Mucosa of descending colon (tissue), 3 donors: ENCODE measurements at places on chromosomes 12 and 14. TPM values are rescaled to one million over a fixed set of nuclear protein-coding genes. Genes with fewer than 3 reads are reported as not detected.

KRT6B gene
- not detected for total RNA-seq

HIF1A gene
- 66.9 TPM for total RNA-seq

CLEC4A gene
- 1.0 TPM for total RNA-seq

DCN gene
- total RNA-seq = 315 TPM

- DNase-seq = no peak
Observed at GRCh38 chr12:132847363-132848356, 19.0 kb upstream of the GOLGA3 start.

DNA sequence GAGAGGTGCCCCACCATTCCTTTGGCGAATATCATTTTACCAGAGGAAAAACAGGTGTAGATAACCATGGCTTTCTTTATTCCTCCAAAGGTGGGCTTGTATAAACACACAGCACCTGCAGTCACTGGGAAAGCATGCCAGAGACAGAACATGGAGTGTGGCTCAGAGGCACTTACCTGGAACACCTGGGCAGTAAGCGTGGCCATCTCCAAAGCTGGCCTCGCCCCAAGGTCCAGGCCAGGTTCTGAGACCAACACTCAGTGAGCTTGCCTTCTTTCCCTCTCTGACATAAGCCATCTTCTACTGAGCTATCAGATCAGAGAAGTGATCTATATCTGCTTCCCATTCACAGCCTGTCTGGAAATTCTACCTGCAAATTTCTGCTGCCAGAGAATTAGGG lies 70.5 kb downstream of the NUAK1 start:
- DNase-seq = no peak

DNA sequence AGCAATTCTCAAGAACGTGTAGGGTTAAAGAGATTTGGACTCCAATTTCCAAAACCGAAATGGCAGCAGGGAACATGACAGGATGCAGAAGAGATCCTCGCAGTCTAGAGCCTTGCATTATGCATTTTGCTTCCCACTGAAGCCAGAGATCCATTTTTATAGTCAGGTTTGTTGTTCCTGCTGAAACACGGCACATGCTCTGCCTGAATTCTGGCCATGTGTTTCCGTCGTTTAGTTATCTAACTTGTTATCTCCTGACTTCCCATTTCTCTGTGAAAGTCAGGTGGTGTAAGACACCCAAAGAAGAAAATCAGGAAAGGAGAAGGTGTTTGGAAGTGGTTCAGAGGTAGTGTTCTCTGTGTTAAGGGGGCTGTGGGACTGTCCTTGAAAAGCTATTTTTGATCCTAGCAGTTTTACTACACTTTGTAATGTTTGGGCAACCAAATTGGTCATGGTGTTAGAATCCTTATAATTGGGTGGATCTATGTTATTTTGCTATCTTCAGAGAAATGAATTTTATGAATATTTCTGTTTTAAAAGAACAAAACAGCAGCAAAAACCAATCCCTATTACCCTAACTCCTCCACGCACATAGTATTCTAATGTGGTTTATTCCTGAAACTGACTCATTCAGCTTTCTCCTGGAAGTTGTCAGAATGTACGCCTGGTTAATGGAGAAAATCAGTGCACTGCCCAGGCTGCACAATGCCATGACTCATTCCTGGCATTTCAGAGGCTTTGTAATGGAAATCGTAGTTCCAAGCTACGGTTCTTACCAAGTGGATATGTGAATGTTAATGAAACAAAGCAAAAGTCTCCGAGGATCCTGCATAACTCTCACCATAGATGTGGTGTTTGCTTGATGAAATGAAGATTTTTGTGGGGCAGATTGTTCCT lies 110.1 kb downstream of the SAMD4A start:
- DNase-seq = no peak

DNA sequence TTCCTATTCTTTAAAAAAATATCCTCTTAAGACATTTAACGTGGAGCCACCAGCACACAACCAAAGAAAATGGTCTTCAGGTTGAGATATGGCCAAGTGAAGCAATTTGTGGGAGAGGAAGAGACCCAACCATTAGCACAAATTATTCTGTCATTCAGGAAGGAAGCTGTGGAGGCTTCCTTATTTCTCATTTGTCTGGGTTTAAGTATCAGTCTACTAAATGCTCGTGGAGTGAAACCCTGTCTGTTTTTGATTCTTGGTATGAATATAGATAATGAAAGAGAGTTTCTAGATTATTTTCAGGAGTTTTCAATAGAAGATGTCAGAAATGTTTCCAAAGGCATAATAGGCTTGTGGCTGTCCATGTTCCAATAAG lies 125.1 kb downstream of the GPR65 start:
- no peak for DNase-seq

GRCh38 chr14:91752961-91753360 lies 21.1 kb upstream of the CATSPERB start:
- DNase-seq = no peak

- no peak for DNase-seq
Observed at GRCh38 chr12:118017926-118018325, 1.4 kb downstream of the RFC5 start.

- DNase-seq = no peak
Observed at GRCh38 chr12:1635301-1636095, 6.5 kb downstream of the WNT5B start.
